ENCODE measurements at places on chromosomes 6 and 20.
A peak's percentile ranks its signal among the peaks of the same experiment; 100 is the strongest.

GRCh38 chr6:105889902-105890301 lies 196.2 kb upstream of the PRDM1 start:
- DNase-seq = no peak

GRCh38 chr6:154606457-154606856 lies 96.0 kb upstream of the CNKSR3 start:
- peak; percentile 48 for DNase-seq

DNA sequence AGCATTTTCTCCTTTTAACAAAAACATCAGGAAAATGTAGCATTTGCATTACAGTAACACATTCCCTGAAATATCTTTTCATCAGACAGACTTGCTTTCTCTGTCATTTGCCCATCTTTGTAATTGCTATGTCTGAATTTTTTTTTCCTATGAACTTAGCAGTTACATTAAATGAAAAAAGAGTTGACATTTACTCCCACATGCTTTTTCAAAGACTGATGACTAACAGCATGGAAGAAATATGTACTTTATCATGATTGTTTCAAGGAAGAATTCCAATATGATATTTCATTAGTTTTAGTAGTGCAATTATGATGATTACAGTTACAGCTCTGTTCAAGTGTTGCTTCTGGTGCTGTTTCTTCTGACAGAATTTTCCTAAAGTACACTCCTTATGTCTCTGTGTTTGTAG lies 864.5 kb upstream of the MAN1A1 start:
- DNase-seq = no peak

DNA sequence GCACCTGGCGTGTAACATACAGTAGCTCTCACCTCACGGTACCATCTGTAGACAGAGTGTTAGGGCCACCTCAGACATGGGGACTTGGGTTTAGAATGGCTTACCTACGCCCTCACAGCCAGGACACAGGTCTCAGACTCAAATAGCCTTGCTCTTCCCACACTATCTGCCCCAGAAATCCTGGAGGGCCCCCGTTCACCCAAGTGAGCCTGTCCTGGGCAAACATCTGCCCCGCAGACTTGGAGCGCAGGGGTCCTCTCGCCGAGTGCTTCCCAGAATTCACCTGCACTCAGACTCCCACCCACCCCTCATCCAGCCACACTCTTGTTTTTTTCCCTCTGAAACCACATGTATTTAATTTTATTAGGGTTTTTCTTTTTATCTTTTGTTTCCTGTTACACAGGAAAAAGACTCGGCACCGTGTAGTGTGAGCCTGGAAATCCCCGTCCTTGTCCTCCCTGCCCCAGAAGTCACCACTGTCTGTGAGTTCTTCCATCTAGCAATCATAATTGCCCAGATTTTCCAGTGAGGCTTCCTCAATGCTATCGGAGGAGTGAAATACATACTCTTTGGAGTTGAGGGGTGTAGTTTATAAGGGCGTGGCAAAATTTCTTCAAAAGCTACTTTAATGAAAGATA lies 17.1 kb upstream of the MAP1LC3A start:
- peak; percentile 73 for DNase-seq

DNA sequence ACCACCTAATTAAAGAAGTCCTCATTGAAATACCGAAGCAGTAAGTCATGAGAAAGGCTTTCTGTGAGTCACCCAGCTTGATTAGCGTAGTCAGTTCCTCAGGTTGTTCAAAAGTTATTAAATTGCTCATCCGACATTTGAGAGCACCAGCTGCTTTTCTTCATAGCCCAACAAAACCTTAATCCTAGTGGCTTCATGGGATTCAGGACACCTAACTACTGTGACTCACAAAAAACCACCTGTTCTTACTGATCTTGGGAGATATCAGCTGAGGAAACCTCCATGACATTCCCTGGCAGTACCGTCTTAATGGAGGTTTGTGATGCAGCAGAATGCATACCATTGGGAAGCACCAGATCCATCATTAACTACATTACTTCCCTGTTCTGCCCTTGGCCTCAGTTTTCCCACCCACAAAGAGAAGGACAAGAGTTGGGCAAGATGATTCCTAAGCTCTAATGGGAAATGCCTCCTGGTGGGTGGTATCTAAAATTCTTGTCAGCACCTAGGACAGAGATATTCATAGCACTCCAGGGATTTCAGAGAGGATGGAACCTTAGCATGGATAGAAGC lies 103.8 kb downstream of the KHDC1L start:
- DNase-seq = no peak

DNA sequence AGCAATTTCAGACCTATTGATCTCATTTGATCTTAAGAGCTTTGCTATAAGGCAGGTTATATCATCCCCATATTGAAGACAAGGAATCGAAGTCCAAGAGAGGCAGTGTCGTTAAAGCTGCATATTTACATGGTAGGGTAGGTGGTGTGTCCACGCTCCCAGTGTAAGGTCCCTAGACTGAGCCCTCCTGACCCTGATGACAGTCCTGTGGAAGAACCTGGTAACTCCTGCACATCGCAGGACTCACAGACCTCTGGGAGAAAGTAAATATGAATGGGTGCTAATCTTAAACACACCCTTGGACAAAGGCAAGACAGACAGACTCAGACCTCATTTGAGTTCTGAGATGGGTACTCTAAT lies 602 bp upstream of the HLA-DPB1 start:
- DNase-seq = no peak

- DNase-seq = no peak
These were observed 12.9 kb upstream of the EFCAB8 start for GRCh38 chr20:32845786-32846185.

DNA sequence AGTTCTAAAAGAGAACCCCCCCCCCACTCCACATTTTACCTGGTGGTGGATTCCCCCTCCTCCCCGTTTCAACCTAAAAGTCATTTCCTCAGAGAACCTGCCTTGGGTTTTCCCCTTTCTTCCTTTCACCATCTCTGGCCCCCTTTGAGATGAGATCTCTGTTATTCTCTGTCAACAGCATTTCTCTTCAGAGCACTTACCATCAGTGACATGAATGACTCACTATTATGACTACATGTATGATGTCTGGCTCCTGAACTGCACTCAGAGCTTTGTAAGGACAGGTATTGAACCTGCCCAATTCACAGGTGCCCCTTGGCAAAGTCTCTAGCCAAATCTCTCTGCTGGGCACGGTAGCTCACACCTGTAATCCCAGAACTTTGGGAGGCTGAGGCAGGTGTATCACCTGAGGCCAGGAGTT lies 61.4 kb upstream of the JARID2 start:
- peak; percentile 19 for DNase-seq

All from CD4-positive, alpha-beta T cell treated with Interleukin-4 for 1 hour (primary cell).